ENCODE measurements at places on chromosomes 6 and 20.

DNA sequence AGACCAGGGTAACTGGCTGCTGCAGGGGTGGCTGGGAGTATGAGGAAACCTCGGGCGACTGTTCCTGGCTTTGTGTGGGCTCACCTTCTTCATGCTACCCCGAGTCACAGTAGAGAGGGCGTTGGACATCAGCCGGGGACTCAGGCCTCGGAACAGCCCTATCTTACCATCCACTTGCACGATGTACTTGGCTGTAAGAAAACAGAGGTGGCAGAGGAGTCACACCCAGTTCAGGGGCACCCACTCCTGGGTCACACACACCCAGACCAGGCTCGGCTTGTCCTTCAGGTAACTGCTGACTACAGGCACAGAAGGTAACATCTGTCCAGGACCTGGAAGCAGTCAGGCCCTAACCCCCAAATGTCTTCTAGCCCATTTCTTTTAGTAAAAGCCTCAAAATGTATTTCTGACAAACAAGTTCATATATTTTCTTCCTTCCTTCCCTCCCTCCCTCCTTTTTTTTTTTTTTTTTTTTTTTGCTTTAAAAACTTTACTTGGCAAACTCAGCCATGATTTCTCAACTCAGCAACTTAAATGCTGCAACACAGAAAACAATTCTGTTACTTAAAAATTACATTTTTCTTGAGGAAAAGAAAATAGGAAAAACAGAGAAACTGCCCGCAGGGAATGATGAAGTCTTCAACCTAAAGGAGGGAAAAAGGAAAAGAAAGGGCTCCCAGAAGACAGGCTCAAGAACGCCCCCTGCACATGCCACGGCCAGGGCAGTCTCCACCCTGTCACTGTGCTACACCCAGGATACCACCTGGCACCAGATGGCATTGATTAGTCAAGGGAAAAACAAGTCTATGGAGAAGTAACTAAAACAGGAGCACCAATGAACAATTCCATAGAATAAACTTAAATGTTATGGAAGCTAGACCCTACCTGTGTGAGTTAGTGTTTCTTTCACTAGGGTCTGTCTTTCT, 7.3 kb downstream of the MTCH1 start:
- no peak for ATAC-seq

DNA sequence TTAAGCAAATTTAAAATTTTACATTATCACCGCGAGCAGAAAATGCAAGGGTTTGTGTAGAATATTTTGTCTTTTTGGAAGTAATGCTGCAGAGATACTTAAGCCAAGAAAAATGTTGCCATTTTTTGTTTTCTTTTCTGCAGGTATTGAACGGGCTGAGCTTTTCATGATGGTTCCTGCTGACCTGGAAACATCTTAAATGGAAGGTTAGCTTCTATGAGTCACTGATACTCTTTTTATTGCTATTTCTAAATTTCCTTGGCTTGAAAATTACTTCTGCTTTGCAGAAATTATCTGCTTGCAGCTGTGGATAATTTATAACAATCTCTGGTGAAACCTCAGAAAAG, 12.7 kb downstream of the SYTL3 start:
- no peak for ATAC-seq

- ATAC-seq = peak; percentile 74
Observed at GRCh38 chr6:73145690-73146089, 79.6 kb downstream of the KHDC1L start.

GRCh38 chr6:158198461-158198860, 30.3 kb downstream of the GTF2H5 start:
- ATAC-seq = no peak

- no peak for ATAC-seq
Observed at GRCh38 chr6:103277936-103278335, 1581.8 kb downstream of the HACE1 start.

DNA sequence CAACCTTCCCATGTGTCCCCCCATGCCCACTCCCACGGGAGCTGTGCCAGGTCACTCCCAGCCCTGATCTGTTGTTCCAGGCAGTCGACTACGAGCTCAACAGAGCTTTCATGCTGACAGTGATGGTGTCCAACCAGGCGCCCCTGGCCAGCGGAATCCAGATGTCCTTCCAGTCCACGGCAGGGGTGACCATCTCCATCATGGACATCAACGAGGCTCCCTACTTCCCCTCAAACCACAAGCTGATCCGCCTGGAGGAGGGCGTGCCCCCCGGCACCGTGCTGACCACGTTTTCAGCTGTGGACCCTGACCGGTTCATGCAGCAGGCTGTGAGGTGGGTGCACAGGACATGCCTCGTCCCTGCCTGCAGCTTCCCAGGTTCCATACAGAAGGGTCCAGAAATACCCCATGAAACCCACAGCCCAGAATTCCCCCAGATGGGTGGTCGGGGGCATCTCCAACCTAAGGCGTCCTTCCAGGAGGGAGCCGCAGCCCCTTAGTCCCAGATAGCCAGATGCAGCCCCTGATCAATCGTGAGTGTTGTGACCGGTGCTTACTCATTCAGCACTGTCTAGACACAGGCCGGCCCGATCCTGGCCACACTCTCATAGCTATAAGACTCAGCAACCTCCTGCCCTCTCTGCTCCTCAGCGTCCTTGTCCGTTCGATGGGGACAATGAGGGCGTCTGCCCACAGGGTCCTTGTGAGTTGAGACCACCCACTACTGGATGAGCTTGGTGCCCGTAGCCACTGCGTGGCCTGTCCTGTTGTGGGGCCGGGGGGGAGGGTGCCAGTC, 142.1 kb downstream of the TAF4 start:
- ATAC-seq = no peak

- no peak for ATAC-seq
Observed at GRCh38 chr6:151502499-151502898, 8.7 kb downstream of the CCDC170 start.
